ENCODE measurements at places on chromosomes 7 and 10. TPM values are rescaled to one million over a fixed set of nuclear protein-coding genes. Genes with fewer than 3 reads are reported as not detected.

The C10orf143 gene
- total RNA-seq = 0.45 TPM

The CYP3A7 gene
- total RNA-seq = not detected

The PLA2G12B gene
- total RNA-seq = not detected

The CRHR2 gene
- not detected for total RNA-seq

The GPR15LG gene
- total RNA-seq = not detected

The ZNF365 gene
- 0.28 TPM for total RNA-seq

Measured in endothelial cell of coronary artery (primary cell).